Globus pallidus (tissue), 1 donor: ENCODE measurements at places on chromosomes 12 and 14.
A peak's percentile ranks its signal among the peaks of the same experiment; 100 is the strongest.

DNA sequence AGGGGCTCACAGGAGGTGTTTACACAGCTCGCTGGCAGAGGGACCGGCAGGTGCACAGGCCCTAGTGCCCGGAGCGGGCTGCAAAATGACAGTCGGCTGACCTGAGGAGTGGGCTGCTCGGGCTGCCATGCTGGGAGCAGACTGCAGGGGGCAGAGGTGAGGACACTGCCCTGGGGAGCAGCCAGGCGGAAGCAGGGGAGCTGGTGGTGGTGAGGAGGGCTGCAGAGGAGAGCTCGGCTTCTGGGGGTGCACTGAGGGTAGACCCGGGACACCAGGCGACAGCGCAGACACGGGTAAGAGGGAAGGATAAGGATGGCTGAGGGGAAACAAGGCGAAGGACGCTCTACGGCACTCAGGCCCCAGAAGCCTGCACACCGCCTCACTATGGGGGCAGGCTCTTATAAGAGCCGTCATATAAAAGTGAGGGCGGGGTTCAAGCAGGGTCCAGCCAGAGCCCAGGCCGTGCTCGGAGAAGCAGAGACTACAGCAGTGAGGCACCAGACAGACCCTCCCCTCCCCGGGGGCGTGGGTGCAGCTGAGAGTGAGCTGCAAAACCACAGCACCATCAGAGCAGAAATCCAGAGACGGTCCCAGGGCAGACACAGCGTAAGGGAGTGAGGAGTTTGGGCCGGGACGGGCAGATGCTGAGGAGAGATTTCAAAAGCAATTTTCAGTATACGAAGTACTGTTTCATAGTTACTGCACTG, 62.5 kb downstream of the CCDC88C start:
- DNase-seq, result no peak

DNA sequence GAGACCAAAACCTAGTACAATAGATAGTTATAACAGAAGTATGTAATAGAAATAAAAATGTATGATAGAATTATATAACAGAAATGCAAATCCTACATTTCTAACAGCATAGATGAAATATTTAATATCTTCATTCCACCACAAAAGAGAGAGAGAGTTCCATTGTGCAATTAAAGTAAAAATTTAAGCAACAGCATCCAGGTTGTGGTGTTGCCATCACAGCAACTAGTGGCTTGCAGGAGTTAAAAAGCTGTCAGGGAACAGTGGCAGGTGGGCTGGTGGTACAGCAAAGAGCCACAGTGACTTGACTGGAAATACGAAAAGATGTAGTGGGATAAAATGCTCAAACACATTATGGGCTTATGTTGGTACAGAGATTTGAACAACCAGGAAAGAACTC, 57.1 kb upstream of the MDM1 start:
- no peak for DNase-seq

- DNase-seq, result no peak
These were observed 1.3 kb downstream of the LRRK2 start for GRCh38 chr12:40225984-40226602.

DNA sequence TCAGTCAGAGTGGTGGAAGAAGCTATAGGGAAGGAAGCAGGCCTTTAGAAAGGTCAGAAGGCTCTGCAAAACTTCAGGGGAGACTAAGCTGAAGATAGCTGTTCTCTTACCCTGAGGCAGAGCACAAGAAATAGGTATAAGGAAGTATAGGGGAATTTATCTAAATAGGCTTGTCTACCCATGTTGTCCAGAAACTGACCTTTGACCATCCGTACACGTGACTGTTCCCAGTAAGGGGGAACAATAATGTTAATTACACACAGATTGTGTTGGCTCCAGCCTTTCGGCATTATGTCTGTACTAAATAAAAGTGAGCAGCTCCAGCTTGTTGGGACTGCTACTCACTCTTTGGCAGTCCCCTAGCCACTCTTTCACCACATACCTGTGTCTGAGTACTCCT, 59.0 kb downstream of the SLCO1B1 start:
- DNase-seq, result no peak

GRCh38 chr12:119179335-119180021, 747 bp downstream of the HSPB8 start:
- DNase-seq, result no peak

DNA sequence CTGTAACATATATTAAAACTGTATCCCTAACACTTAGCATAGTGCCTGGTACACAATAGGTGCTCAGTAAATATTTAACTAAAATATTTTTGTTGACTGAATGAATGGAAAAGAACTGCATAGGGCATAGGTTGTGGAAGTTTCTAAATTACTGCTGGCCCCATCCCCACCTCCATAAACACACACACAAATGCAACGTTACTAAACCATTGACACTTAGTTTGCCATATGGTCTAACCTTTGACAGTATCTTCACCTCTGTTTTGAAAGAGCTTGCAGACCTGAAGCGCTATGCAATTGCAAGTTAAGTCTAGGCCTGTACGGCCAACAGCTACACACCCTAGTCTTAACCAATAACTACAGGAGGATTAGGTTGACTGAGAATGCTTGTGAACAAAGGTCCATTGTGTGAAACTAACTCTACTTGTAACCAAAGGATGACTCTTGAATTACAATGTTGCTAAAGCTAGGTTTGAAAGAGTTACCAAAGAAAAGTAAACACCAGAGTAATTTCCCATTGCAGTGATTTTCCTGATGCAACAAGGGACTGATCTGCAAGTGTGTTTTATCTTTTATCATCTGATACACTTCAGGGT, 924 bp upstream of the MANSC1 start:
- peak; percentile 46 for DNase-seq

GRCh38 chr12:3820122-3820521, 53.1 kb downstream of the PARP11 start:
- DNase-seq, result no peak

- peak; percentile 37 for DNase-seq
These were observed 64.2 kb downstream of the ELK3 start for GRCh38 chr12:96258104-96258961.

DNA sequence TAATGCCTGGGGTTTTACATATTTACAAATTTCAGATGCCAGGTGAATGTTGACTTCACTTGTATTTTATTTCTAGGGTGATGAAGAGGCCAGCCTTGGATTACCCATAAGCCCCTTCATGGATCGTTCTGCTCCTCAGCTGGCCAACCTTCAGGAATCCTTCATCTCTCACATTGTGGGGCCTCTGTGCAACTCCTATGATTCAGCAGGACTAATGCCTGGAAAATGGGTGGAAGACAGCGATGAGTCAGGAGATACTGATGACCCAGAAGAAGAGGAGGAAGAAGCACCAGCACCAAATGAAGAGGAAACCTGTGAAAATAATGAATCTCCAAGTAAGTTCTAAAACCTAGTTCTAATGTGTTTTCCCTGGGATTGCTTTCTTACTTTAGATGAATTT, 41.3 kb upstream of the SLCO1C1 start:
- no peak for DNase-seq

- no peak for DNase-seq
These were observed 33.5 kb downstream of the SLC15A4 start for GRCh38 chr12:128790221-128790620.

DNA sequence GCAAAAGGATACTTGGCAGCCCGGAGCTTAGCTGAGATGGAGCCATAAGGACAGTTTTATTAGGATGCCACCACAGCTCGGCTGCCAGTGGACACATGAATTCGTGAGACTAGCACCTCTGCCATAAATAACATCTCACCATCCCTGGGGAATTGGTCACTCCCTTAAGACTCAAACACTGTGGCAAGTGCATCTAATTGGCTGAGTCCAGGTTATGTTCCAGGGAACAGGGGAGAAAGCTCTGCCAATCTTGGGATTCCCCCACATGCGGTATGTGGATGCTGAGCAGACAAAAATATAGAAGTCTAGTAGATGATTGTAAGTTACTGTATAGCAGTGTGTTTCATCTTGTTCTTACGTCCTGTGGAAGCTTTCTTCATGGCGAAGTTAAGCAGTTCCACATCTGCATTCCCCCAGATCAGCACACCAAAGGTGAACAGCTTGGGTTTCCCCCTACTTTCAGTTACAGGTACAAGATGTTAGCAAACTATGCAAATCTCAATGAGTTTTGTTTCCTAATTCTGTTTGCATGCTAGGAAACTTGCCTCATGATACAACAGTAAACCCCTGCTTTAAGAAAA, 131.1 kb downstream of the ETV6 start:
- DNase-seq, result no peak

GRCh38 chr12:46491548-46491947, 119.0 kb upstream of the SLC38A2 start:
- DNase-seq, result no peak

DNA sequence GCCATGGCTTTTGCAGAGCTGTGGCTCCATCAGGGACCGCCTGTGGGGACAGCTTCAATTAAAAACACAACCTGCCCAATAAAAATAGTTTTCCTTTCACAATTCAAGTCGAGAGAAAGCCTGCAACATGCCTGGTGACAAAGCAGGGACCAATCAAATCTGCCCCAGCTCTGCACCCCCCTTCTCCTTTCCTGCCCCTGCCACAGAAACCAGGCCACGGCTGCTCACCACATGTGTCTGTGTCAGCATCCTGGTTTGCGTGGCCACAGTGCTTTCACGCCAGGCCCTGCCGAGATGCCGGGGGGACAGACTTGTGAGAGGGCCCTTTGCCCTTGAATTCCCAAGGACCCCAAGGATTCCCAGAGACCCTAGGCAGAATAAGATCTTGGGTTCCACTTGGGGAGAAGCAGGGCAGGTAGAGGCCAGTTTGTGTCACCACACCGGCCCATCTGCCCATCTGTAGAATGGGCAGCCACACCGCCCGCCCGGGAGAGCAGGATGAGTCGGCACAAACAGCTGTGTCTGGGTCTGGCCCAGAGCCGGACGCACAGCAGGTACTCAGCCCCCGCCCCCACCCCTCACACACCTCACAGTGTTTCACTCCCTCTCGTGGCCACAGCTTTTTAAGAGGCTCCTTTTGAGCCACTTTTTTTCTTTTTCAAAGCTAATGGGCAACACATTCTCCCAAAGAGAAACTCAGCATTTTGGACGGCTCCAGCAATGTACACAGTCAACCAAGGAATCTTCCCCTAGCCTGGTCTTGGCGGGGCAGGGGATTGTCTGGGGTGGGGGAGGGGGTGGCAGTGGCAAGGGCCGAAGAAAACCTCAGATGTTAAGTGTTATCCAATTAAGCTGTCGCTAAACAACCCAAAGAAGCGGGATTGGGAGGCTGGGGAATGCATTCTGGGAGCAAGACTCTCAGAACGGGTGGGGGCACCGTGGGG, 41.5 kb downstream of the BCL11B start:
- no peak for DNase-seq

- no peak for DNase-seq
These were observed 32.8 kb downstream of the GALC start for GRCh38 chr14:87960013-87960787.
